ENCODE measurements at places on chromosomes 3 and 15.
A peak's percentile ranks its signal among the peaks of the same experiment; 100 is the strongest.

- H3K27me3 ChIP-seq, result no peaks in the 10 kb centered on the region
- DNase-seq, result no peak
- no peaks in the 10 kb centered on the region for H3K4me1 ChIP-seq
- no peak overlapping the region for H3K27ac ChIP-seq
- no peak overlapping the region for H3K4me3 ChIP-seq
- H3K36me3 ChIP-seq, result no peaks in the 10 kb centered on the region
These were observed 44.8 kb upstream of the UBE2E1 start for GRCh38 chr3:23760871-23761373.

DNA sequence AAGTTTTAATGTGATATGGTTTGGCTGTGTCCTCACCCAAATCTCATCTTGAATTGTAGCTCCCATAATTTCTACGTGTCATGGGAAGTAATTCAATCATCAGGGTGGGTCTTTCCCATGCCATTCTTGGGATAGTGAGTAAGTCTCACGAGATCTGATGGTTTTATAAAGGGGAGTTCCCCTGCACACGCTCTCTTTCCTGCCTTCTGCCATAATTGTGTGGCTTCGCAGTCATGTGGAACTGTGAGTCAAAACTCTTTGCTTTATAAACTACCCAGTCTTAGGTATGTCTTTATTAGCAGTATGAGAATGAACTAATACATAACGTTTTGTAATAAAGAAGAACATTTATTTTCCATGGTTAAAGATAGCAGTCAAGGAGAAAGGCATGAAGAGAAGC, 39.2 kb upstream of the GOLIM4 start:
- no peak overlapping the region for H3K27ac ChIP-seq
- DNase-seq, result no peak
- no peaks in the 10 kb centered on the region for H3K27me3 ChIP-seq

DNA sequence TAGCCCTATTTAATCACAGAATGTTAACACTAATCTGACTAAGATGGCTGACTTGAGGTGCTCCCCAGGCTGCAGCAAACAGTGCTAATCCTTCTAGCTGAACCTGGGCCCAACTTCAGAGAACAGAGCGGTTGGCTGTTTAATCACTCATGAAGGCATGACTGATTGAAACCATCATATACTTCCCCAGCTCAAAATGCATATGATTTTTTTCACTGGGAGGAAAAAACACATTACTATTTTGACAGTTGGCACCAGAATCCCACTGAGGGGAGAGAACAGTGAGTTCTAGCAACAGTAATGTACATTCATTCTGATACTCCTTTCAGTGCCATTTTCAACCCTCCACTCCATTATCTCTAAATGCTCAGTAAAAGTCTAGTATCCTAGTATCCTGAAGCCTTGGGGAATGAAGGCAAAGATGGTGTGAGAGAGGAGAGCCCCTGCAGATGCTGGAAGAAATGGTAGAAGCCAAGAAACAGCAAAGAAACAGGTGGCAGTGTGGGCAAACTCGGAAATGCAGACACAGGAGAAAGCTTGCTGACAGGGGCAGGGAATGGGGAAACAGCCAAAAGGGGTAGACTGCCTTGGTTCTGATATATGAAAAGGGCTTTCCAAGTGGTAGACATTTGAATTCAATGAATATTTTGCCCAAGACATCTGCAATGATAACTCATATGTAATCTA, 34.4 kb upstream of the CASR start:
- no peak for DNase-seq
- no peaks in the 10 kb centered on the region for H3K36me3 ChIP-seq
- no peak overlapping the region for H3K27ac ChIP-seq
- peaks cover 4% of the 10 kb centered on the region for H3K4me1 ChIP-seq
- H3K27me3 ChIP-seq, result no peaks in the 10 kb centered on the region
- no peak overlapping the region for H3K4me3 ChIP-seq

- H3K4me3 ChIP-seq, result peak overlapping the region; percentile 26
- H3K4me1 ChIP-seq, result peaks cover 6% of the 10 kb centered on the region
- no peak for DNase-seq
- H3K27me3 ChIP-seq, result no peaks in the 10 kb centered on the region
- no peaks in the 10 kb centered on the region for H3K36me3 ChIP-seq
- peak overlapping the region; percentile 87 for H3K27ac ChIP-seq
These were observed 419 bp downstream of the FAM227B start for GRCh38 chr15:49620199-49620598.

GRCh38 chr3:113607219-113607596, 74.9 kb downstream of the SIDT1 start:
- H3K4me1 ChIP-seq, result no peaks in the 10 kb centered on the region
- DNase-seq, result no peak
- no peak overlapping the region for H3K27ac ChIP-seq
- H3K27me3 ChIP-seq, result no peaks in the 10 kb centered on the region

GRCh38 chr3:99627062-99627826, 11.2 kb upstream of the COL8A1 start:
- H3K4me3 ChIP-seq, result no peak overlapping the region
- no peak for DNase-seq
- H3K4me1 ChIP-seq, result no peaks in the 10 kb centered on the region
- no peak overlapping the region for H3K27ac ChIP-seq
- no peaks in the 10 kb centered on the region for H3K36me3 ChIP-seq

DNA sequence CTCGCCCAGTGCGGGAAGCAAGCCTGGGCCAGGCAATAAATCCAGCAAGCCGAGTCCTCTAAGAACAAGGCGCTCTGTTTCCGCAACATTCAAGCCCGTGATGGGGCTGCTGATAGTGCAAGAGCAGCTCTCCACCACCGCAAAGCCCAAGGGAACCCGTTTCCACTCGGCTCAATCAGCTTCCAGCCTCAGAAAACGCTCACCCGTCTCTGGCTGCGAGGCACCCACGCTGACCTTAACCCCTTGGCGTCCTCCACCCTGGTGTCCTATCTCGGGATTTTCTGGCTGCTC, 17.8 kb downstream of the SPATA12 start:
- H3K4me1 ChIP-seq, result peaks cover 5% of the 10 kb centered on the region
- no peak for DNase-seq
- H3K36me3 ChIP-seq, result no peaks in the 10 kb centered on the region
- H3K27ac ChIP-seq, result peak overlapping the region; percentile 72
- no peaks in the 10 kb centered on the region for H3K27me3 ChIP-seq
- H3K4me3 ChIP-seq, result peak overlapping the region; percentile 95

DNA sequence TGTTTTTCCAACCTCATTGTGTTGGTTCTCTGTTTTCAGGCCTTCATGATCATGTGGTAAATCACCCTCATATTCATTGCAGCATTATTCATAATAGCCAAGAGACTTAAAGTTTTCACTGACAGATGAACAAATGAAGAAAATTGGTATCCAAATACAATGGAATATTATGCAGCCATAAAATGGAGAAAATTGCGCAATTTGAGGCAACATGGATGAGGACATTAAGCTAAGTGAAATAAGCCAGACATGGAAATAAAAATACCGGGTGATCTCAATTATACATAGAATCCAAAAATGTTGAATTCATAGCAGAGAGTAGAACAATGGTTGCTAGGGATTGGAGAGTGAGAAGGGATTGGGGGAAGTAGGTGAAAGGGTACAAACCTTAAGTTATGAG, 491.9 kb upstream of the KCNMB2 start:
- DNase-seq, result no peak
- H3K4me3 ChIP-seq, result no peak overlapping the region
- H3K4me1 ChIP-seq, result no peaks in the 10 kb centered on the region
- no peak overlapping the region for H3K27ac ChIP-seq
- H3K27me3 ChIP-seq, result no peaks in the 10 kb centered on the region

DNA sequence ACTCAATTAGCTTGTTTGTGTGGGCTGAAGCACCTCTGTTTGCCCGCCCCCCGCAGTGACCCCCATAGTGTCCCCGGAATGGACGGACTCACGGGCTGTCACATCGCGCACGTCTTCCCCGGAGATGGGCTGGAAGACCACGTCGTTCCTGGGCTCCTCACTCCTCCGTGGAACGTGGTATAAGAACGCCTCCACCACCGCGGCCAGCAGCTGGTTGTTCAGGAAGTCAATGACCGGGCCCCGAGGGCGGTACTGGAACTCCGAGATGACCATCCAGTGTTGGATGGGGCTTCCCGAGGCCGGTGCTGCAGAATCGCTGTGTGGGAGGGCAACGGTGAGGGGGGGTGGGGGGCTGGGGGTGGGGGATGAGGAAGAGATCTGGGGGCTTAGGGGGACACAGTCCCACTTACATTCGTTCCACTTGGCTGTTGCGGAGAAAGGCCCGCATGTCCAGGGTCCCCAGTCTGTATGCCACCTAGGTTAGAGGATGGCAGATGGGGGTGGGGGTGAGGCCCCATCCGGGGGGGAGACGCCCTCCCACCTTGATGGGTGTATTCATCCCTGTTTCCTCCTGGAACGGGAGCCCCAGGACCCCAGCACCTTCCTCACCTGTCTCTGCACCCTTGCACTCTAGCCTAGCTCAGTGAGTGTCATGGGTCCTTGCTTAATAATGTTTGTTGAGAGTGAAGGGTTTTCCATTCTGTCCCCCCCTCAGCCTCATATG, 30.2 kb downstream of the MUC20 start:
- no peak overlapping the region for H3K4me3 ChIP-seq
- H3K27me3 ChIP-seq, result no peaks in the 10 kb centered on the region
- H3K27ac ChIP-seq, result no peak overlapping the region
- H3K36me3 ChIP-seq, result no peaks in the 10 kb centered on the region

- H3K27ac ChIP-seq, result no peak overlapping the region
- no peaks in the 10 kb centered on the region for H3K36me3 ChIP-seq
- H3K4me3 ChIP-seq, result no peak overlapping the region
- no peak for DNase-seq
- H3K4me1 ChIP-seq, result peaks cover 60% of the 10 kb centered on the region
- no peaks in the 10 kb centered on the region for H3K27me3 ChIP-seq
These were observed 31.6 kb downstream of the LRIG1 start for GRCh38 chr3:66469220-66469640.

GRCh38 chr3:172089250-172089649, 49.9 kb downstream of the FNDC3B start:
- no peak overlapping the region for H3K27ac ChIP-seq
- no peaks in the 10 kb centered on the region for H3K36me3 ChIP-seq
- no peaks in the 10 kb centered on the region for H3K27me3 ChIP-seq
- H3K4me3 ChIP-seq, result no peak overlapping the region
- DNase-seq, result no peak
- peaks cover 19% of the 10 kb centered on the region for H3K4me1 ChIP-seq

GRCh38 chr3:99700631-99701268, 62.4 kb downstream of the COL8A1 start:
- H3K27me3 ChIP-seq, result no peaks in the 10 kb centered on the region
- H3K27ac ChIP-seq, result no peak overlapping the region
- H3K4me3 ChIP-seq, result no peak overlapping the region
- no peaks in the 10 kb centered on the region for H3K4me1 ChIP-seq
- no peaks in the 10 kb centered on the region for H3K36me3 ChIP-seq
- no peak for DNase-seq

DNA sequence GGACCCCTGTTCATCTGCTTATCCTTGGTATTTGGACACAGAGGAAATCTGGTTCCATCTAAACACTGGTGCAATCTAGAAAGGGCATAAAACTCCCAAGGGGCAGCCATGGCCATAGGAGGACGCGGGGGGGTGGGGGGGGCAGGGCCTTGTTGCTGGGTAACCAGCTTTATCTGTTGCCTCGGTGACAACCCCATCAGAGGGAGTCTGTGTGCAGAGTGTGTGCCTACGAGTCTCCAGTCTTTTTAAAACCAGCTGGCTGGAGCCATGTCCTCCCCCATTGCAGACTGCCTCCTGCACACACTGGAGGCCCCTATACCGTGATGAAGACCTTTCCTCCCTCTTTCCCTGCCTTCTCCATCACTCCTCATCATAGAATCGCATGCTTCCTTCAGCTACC, 26.4 kb upstream of the CORO2B start:
- H3K27me3 ChIP-seq, result no peaks in the 10 kb centered on the region
- DNase-seq, result no peak
- H3K27ac ChIP-seq, result no peak overlapping the region

DNA sequence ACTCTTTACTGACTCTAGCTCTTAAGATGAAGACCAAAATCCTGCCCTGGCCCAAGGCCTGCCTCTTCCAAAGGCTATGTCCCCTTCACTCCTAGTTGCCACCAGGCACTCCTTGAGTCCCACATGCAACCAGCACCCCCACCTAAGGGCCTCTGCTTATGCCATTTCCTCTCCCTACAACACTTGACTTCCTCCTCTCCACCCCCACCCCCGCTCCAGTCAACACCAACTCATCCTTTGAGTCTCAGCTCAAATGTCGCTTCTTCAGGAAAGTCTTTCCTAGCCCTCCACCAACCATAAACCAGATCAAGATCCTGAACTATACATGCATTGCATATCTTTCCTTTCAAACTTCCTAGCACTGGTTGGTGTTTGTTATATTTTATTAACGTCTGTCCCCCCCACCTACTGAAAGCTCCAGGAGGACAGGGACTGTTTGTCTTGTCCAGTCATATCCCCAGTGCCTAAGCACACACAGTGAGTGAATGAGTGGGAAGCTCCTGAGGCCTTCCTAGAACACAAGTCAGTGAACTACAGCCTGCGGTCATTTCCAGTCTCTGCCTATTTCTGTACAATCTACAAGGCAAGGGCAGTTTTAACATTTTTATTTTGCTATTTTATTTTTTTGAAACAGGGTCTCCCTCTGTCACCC, 7.3 kb downstream of the TBC1D2B start:
- H3K36me3 ChIP-seq, result no peaks in the 10 kb centered on the region
- H3K4me3 ChIP-seq, result no peak overlapping the region
- no peaks in the 10 kb centered on the region for H3K27me3 ChIP-seq
- H3K4me1 ChIP-seq, result peaks cover 43% of the 10 kb centered on the region

DNA sequence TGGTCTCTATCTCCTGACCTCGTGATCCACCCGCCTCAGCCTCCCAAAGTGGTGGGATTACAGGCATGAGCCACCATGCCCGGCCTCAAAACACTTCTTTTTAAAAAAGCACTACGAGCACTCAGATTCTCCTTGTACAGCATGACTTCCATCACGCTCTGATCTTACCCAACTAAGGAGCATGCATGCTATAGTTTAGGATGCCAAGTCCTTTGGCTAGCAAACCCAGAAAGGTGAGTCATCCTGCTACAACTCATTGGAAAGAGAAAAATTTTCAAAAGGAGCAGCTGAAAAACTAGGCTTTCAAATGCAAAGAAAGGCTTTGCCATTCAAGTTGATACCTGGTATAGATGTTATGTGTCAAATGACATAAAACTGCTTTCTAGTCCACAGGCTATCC, 70.3 kb upstream of the PRICKLE2 start:
- H3K36me3 ChIP-seq, result no peaks in the 10 kb centered on the region
- no peak for DNase-seq
- no peaks in the 10 kb centered on the region for H3K4me1 ChIP-seq
- no peaks in the 10 kb centered on the region for H3K27me3 ChIP-seq

- peaks cover 12% of the 10 kb centered on the region for H3K4me1 ChIP-seq
- DNase-seq, result no peak
- H3K27ac ChIP-seq, result no peak overlapping the region
- no peaks in the 10 kb centered on the region for H3K27me3 ChIP-seq
- H3K36me3 ChIP-seq, result no peaks in the 10 kb centered on the region
These were observed 32.9 kb downstream of the ALCAM start for GRCh38 chr3:105399611-105400010.

DNA sequence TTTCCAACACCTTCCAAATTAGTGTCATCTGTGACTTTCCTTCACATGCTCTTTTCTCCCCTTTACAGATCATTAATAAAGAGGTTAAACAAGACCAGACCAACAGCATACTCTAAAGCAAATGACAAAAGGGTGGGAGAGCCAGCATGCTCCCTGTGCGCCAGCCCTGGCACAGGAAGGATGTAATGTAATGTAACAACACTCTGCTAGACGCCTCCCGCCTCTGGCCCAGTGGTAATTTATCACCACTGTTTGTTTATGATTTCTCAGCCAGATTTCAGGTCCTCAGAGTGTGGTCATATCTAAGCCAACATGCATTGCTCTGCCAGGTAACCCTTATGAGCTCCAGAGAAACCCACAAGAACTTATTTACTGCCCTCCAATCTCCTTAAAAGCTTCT, 189.5 kb upstream of the WNT5A start:
- H3K36me3 ChIP-seq, result no peaks in the 10 kb centered on the region
- DNase-seq, result no peak
- no peaks in the 10 kb centered on the region for H3K4me1 ChIP-seq
- H3K4me3 ChIP-seq, result no peak overlapping the region
- no peak overlapping the region for H3K27ac ChIP-seq

Data from pancreas (tissue), 10 donors.